ENCODE measurements at places on chromosomes 2 and 18.

GRCh38 chr18:7165846-7166393 is 48.3 kb upstream of the LAMA1 start:
- no peak for DNase-seq

- no peak for DNase-seq
These were observed 410.6 kb downstream of the PIK3C3 start for GRCh38 chr18:42365591-42365990.

GRCh38 chr2:137737559-137737958 is 226.7 kb upstream of the HNMT start:
- no peak for DNase-seq

GRCh38 chr18:7325126-7325430 is 94.2 kb downstream of the LRRC30 start:
- no peak for DNase-seq

GRCh38 chr2:123953846-123954245 is 71.2 kb upstream of the CNTNAP5 start:
- DNase-seq: no peak

- DNase-seq: no peak
These were observed 152.4 kb downstream of the TDRD15 start for GRCh38 chr2:21276163-21276562.

GRCh38 chr2:57886161-57886786 is 160.3 kb upstream of the VRK2 start:
- no peak for DNase-seq

DNA sequence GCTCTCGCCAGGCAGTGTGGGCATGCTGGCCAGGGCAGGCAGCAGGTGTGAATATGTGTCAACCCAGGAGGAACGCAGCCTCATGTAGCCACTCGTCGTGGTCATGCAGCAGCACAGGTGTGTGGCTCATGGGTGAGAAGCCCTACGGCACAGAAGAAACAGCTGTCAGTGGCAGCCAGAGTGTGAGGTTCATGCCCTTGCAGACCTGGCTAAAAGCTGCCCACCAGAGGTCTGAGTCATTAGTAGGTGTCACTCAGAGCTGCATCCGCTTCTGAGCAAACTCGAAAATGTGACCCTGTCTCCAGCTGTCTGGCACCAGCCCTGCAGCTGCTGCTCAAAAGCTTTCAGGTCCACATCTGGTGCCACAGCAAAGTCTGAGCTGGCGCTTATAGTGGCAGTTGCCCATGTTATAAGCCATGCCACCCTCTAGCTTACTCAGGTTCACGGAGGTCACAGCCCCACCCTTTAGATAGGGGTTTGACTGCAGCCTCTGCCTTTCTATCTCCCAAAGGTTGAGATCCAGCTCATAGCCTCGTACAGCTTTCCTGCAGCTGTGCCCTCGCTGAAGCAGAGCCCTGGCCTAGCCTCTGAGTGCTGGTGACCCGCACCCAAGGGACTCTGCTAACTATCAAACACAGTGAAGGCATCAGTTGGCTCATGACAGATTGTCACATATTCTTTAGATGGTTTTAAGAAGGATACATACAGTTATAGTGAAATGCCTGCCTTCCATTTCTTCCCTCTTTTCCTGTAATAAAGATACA is 195.0 kb downstream of the CCDC102B start:
- DNase-seq: no peak

DNA sequence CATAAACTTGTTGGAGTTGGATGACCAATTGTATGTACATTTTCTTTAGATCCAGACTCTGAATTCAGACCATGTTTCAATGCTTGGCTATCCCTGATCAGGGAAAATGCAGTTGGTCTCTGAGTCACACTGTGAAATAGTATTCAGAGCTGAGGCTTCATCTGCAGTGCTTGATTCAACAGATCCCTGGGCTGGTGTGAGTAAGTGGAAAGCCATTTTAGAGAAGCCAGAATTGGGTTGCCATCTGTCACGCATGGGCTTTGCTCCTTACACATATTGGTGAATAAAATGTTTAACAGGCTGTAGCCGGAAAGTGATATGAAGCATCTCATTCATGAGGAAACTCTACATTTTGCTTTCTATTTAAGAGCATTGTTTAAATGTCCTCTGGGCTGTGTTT is 50.0 kb upstream of the ACYP2 start:
- no peak for DNase-seq

DNA sequence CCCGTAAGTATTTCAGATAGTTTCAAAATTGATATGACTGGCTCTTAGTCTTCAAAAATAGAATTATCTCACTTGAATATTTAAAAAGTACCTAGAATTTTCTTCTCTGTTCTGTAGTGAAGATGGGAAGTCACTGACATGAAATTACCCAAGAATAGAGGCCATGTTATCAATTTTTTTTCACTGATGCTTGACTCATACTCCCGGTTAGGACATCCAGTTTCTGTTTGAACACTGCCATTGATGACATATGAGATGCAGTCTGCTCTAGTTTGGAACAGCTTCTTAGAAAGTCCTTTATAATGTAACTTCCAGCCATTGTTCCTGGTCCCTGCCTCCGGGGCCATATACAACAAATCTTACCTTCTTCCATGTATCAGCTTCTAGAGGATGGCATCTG is 26.0 kb downstream of the MAP3K20 start:
- no peak for DNase-seq

DNA sequence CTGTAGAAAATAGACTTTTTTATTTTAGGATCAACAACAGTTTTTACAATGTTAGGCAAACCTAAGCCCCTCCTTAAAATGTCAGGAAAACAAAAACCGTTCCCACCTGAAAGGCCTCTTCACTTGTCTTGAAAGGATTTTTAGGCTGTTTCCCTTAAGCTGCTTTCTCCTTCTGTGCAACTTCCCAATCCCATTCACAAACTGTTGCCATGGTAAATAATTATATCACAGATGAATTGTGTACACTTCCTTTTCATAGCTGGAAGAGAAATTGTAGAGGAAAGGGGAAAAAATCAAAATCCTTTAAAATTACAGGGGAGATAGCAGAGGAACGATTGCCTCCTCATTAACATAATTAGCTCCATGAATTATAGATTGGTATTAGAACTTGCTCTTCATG is 1488.0 kb upstream of the CELF4 start:
- DNase-seq: no peak

DNA sequence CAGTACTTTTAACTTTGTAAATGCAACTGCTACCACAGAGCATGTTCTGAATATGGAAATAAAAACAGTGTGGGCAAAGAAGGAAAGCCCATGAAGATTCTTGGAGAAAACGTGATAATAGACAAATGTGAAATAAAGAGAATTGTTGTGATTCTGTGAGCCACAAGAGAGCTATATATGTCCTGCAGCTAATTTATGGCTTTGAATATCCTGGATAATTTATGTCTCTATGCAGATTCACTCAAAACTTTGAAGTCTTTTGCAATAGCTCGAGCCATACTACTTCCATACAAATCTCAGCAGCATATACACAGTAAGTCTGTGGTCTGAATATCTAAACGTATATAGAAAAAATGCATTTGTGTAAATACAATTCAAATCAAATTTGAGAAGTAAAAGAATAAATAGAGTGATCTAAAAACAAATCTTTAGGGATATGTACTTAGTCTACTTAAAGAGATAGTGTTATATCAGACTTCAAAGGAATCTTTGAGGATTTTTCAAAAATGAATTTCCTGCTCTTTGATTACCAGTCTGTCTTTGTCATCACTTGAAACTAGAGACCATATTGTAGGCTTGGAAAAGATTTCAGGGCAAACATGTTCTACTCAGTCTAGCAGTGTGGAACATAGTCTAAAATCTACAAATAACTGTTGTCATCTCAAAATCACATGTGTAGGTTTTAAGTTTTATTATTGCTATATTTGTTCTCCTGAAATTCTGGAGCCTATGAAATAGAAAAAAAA is 107.1 kb downstream of the CSRNP3 start:
- DNase-seq: no peak

DNA sequence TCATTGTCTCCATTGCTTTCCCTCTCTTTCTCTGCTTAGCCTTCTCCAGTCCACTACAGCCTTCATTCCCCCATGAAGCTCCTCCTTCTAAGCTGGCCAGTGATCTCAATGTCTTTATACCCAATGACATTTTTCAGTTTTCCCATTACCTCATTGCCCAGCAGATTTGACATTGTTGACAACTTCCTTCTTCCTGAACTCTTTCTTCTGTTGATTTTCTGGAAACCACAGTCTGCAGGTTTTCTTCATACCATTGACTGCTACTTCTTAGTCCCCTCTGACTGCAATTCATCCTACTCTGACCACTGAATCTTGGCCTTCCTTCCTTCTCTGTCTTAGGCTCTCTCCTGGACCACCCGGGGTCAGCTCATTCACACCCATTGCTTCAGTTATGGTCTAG is 22.9 kb upstream of the SPP2 start:
- no peak for DNase-seq

DNA sequence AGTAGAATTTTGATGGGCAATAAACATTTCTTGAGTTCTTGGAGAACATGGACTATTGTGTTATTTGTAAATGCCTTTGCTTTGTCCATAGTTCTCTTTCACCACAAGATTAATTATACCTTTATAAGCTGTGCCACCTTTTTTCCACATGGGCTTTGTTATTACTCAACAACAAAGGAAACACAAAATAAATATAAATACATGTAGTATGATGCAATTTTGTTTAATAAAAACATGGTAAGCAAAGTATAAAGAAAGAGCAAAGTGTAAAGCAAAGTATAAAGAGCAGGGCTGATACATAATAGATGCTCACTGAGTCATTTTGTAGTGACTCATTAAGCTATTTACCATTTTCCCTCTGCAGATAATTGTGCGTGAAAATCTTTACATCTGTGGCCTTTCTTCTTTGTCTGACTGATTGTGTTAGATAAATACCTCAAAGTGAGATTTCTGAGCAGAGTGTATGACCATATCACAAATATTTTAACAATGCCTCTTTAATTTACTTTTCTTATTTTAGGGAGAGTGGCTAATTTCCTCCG is 80.9 kb downstream of the CERS6 start:
- DNase-seq: no peak

All from CD4-positive, alpha-beta T cell treated with Interleukin-6 at 100 ng/mL for 8 hours (primary cell).